ENCODE measurements at places on chromosomes 6 and 20. TPM values are rescaled to one million over a fixed set of nuclear protein-coding genes. Genes with fewer than 3 reads are reported as not detected.

DNA sequence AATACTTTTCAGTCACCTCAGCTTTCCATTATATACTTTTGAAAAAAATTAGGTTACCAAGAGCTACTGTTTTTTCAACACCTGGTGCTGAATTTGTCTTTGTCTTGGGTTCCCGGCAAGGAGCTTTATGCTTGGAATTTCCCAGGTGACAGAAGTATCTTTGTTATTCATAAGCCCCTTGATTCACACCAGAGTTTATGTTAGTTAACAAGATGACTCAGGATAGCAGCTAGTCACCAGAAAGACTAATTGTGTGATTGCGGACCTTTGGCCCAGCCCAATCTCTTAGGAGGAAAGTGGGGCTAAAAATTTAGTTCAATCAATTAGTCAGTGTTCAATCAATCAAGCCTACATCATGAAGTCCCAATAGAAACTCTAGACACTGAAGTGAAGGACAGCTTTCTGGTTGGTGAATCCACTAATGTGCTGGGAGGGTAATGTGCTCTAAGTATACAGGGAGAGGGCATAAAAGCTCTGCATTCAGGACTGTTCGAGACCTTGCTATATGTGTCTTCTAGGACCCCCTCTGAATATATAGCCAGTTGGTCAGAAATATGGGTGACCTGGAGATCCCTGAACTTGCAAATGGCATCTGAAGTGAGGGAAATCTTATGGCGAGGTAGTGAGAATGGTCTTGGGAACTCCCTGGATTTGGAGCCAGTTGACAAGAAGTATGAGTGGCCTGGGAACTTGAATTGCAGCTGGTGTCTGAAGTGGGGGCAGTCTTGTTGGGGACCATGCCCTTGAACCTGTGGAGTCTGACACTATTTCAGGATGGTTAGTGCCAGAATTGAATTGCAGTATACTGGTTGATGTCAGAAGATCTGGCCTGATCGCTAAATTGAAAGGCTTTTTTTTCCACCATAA is 16.2 kb downstream of the TMEM30A start:
- peak; percentile 48 for DNase-seq

Gene LY6G6F
- not detected for total RNA-seq

- DNase-seq: no peak
Measured at GRCh38 chr6:55568808-55569439, 10.1 kb downstream of the HMGCLL1 start.

Gene TGM3
- not detected for total RNA-seq

Gene L3MBTL3
- total RNA-seq: 19.2 TPM

DNA sequence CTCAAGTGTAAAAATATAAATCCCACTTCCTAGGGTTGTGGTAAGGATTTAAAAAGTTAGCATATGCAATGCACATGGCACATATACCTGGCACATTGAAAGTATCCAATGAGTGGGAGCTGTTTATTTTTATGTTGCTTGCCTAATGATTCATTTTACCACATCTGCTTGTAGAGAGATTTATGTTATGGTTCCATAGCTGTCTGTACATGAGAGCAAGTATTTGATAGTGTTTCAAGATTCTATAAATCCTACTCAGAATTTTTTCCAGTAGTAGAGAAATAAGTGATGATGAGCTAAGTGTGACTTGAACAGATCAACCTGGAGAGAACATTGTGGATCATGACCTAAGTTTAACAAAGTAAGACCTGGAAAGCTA is 125.3 kb upstream of the SPTLC3 start:
- DNase-seq: no peak

- no peak for DNase-seq
Measured at GRCh38 chr6:152091201-152091600, 283.7 kb downstream of the ESR1 start.

GRCh38 chr6:55679503-55679902 is 100.5 kb upstream of the HMGCLL1 start:
- peak; percentile 30 for DNase-seq
